ENCODE measurements at places on chromosomes 3 and 15. TPM values are rescaled to one million over a fixed set of nuclear protein-coding genes. Genes with fewer than 3 reads are reported as not detected.

DNA sequence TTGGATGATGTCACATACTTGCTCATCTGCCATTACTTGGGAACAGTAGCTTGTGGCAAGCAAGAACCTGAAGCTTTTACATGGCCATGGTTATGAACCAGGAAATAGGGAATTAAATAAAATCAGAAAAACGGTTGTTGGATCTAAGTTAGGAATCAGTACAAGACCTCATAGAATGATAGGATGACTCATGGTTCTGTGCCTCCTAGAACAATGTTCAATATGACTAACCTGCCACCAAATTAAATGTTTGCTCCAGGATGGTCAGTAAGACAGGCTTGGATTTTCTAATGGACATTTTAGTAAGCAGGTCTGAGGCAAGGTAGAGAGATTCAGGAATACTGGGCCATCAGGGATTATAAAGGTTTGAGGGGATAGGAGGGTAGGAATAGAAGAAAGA, 218.9 kb downstream of the PLOD2 start:
- no peak for DNase-seq

GRCh38 chr3:175477651-175478224, 618.6 kb downstream of the NAALADL2 start:
- DNase-seq: no peak

DNA sequence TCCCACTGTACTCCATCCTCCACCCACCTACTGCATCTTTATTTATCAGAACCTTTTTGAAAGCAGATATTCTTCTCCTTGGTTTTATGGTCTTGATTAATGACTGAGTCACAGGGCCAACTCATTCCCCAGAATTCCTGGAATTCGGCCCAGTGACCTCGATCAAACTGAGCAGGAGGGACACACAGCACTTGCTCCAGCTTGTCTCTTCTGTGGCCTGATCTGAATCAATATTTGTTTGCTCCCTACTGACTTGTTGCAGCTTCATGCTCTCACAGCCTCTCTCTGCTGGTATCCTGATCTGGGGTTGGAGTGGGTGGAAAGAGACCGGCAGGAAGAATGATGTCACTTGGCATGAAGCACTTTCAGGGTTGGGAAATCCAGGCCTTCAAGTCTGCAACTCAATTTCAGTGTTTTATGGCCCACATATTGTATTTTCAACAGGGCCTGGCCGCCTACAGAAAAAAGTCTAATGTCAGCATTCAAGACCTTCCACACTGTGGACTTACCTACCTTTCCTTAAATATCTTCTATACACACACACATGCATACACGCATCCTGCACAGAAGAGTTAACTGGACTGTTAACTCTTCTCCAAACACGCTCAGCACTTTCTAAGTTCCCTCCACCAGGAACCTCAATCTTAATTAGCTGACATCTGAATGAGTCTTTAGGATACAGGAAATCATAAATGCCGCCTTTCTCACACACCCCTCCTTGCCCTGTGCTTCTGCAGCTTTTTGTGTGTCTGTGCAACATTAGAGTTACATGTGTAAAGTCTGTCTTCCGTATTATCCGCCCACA, 4.6 kb downstream of the ANXA2 start:
- peak; percentile 95 for DNase-seq

GRCh38 chr3:13102386-13103345, 29.4 kb upstream of the IQSEC1 start:
- DNase-seq: no peak

Gene EBLN2
- 2.1 TPM for total RNA-seq

Gene SPINK8
- total RNA-seq: not detected

DNA sequence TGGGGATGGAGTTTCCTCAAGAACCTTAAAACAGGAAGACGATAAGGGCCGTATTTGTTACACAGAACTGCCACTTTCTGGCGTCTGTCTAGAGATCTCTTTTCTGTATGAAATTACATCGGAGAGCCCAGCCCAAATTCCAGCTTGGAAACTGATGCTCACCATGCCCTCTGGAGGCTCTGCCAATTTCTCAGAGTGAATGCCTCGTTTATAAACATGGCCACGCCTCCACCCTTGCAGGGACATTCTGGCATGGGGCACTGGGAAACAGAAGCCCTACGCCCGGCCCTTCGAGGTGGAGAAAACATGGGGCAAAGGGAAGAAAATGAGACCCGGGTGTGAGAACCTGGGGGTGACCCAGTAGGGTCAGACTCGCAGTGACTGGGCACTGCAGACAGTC, 53.4 kb upstream of the SEC13 start:
- no peak for DNase-seq

Gene GPR160
- not detected for total RNA-seq

- DNase-seq: no peak
These were observed 43.9 kb downstream of the PAQR5 start for GRCh38 chr15:69342460-69343076.

Gene GPR176
- total RNA-seq: 69.5 TPM

Gene KNG1
- not detected for total RNA-seq

All from SJSA1 (cell line).